ENCODE measurements at places on chromosomes 2 and 18.

DNA sequence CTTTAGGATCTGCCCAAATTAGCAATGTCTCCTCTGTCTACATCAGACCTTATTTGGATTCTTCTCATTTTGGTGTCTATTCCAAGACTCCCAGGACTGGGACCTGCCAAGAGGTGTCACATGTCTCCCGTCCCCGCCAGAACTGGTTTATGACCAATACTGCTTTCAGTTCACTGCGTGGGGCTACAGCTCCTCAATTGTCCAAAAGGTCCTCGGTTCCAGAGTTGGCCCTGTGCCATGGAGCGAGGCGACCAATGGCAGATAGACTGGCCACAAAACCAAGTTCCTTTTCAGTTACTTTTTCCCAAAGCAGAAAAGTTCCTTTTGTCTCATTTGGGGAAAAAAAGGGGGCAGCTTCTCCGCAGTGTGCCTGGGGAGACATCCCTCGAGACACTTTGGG, 144.1 kb upstream of the ZNF236 start:
- DNase-seq, result no peak

DNA sequence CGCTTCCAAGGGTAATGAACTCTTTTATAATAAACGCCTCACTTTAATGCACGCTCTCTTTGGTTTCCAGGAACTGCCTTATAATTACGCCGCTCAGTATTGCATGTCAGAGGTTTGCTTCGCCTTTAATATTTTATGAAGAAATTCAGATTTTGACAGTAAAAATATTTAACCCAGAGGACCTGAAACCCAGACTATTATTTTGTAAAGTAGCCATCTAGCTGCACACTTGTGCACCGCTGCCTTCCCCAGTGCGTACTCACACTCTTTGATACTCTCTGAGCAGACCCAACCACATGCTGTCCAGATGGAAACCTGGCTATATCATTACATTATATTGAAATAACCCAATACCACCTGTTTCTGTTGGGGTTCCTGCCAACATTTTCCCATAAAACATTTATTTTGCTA, 270.1 kb downstream of the C1D start:
- DNase-seq, result no peak

DNA sequence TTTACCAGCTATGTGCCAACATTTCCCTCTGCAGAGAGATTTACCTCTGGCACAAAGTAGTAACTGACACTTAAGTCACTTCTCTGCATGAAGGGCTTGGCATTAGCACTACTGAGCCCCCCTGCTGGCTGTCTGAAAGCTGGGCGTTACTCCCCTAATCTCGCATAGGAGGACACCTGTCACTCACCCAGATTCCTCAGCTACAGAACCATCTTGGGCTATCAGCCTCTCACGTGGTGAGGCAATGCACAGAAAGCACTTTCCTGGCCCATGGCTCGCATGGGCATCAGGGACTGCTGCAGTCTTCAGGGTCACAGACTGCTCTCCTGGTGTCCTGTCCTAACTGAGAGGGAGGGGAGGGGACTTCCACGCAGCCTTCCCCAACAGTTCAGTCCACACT, 12.0 kb downstream of the SERPINE2 start:
- no peak for DNase-seq

- DNase-seq, result no peak
Observed at GRCh38 chr18:26014462-26014861, 76.0 kb downstream of the SS18 start.

DNA sequence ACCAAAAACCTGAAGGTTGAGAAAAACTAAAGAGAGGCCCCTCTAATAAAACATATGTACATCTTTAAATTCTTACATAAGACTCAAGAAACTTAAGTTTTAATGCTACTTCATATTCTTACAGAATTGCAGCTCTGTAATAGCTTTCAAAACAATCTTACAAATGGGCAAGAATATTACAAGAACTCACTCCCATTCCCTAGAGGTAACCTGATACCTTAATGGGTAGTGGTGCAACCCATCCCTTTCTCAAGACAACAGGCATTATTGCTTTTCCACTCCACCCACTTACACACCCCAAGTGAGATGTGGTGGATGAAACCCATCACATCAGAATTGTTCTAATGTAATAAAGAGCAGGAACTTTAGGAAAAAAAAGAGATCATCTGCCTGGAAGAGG, 103.7 kb downstream of the RBMS1 start:
- DNase-seq, result no peak

DNA sequence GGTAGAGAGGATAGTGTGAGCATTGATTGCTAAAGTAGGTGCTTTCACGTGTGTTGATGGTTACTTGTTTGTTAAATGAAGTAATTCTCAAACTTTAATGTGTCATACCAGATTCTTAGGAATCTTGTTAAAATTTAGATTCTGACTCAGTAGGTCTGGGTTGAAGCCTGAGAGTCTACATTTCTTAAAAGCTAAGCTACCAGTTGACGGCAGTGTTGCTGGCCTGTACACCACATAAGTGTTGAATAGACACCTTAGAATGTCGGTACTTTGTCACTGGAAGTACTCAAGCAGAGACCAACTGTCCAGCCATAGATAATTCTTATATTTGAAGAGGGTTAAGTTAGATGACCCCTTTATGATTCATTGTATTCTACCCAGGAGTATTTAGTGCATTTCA, 79.8 kb downstream of the ACVR2A start:
- DNase-seq, result no peak

DNA sequence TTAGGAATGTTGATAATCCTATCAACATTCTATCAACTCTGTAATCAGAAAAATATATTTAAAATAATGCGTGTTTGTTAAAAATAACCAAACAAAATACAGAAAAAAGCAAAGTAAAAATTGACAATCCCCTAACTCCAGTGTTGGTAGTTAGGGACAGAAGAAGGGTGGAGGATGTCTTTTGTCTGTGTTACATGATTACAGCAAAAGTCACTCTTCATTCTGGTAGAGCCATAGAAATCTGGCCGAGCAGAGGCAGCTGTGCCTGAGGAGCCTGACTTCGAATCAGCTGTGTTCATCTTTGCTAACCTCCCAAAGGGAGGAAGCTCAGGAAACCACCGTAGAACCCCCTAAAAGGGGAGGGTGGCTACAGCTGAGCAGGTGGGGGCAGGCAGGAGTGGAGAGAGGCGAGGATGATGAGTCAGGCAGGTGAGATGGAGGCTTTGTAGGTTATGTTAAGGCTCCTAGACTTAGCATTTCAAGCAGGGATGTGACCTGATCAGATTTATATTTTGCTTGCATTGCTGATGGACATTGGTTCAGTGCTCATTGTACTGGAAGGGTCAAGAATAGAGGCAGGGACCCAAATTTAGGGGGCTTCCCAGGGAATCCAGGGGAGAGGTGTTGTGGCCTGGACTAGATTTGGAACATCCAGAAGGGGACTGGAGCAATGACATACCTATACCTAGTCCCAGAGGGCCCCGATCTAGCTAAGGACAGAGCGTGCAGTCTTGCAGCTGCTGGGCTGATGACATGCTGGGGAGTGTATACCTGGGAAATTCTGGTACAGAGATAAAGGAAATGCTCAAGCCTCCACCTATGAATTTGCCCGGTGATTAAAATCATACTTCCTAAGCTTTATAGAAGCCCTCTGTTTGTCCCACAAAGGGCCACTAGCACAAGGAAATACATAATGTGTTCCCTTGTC, 95.7 kb downstream of the NEDD4L start:
- DNase-seq, result no peak

DNA sequence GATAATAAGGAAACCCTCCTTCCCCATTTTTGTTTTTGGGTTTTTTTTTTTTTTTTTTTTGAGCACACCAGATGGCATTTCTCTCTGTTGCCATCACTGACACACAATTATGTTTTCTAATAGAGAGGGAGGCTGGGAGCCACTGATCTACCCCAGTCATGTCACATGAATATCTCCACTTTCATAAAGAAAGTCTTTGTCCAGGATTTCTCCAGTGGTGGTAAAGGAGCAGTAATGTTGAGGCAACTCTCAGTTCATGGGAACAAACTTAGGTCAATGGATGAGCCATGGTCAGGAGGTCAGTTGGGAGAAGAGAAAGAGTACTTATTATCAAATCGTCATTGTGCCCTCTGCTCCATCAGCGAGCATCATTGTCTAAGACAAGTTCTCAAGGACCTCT, 603.7 kb downstream of the ARHGAP15 start:
- DNase-seq, result no peak

Data from thymus (tissue), 14 donors.